ENCODE measurements at places on chromosomes 1 and 21.

DNA sequence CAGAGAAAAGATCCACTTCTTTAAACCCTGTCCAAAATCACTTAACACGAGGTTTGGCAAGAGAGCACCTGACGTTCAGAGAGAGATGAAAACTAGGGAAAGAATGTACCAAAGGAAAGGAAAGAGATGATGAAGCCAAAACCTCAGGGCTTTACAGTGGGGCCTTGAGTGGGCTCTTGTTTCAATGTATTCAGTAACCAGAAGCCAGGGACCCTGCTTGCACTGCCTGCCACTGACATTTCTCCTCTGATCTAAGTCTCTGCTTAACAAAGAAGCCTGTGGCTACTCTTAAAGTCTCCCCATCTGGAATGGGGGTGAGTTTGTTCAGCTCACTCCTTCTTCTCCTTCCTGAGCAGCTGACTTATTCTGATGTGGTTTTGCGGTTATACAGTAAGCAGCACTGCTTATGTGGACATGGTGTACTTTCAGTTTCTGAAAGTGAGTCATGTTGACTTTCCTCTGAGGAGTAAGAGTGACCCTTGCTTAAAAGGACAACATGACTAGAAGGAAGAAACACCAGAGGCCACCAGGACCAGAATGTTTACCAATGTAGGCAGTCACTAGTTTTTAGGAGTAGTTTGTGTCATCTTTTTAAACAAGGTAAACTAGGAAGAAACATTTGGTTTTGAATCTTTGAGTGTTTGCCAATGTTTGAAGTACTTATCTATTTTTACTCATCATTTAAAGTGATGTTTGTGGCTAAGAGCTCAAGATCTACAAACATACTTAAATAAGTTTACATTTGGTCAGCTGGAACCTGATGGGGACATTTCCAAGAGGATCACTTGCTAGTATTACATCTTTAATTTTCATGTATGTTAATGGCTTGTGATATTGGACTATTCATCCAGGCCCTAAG is 87.4 kb downstream of the FASLG start:
- DNase-seq = peak; percentile 17

GRCh38 chr1:19206947-19207346 is 3.1 kb downstream of the UBR4 start:
- no peak for DNase-seq

DNA sequence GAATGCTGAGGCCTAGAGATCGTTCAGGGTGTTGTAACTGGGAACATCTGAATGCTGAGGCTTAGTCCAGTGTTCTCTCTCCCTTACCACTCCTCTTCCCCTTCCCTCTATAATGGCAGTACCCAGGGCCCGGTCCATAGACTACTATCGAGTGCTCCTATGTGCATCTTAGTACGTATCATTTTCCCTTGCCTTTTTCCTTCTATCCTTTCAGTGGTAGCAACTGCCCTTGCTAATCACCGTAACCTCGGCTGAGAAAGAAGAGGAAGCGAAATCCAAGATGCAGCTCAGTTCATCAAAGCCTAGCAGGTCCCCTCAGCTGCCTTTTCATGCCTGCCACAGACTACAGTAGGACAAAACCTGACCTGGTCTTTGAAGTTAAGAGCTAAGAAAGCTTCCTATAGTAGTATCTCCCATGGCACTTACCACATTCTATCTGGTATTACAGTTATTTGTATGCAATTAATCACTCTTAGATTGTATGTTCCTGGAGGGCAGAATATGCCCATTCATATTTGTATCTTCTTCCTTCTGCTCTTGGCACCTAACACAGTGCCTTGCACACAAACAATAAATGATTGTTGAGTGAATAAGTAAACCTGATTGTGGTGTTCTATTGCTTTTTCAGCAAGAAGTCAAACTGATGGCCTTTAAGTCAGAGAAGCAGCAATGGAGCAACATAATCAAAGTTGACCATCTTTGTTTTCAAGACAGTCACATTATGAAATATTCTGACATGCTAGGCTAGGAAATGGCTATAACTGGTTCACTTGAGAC is 22.4 kb downstream of the CNIH4 start:
- DNase-seq = no peak

DNA sequence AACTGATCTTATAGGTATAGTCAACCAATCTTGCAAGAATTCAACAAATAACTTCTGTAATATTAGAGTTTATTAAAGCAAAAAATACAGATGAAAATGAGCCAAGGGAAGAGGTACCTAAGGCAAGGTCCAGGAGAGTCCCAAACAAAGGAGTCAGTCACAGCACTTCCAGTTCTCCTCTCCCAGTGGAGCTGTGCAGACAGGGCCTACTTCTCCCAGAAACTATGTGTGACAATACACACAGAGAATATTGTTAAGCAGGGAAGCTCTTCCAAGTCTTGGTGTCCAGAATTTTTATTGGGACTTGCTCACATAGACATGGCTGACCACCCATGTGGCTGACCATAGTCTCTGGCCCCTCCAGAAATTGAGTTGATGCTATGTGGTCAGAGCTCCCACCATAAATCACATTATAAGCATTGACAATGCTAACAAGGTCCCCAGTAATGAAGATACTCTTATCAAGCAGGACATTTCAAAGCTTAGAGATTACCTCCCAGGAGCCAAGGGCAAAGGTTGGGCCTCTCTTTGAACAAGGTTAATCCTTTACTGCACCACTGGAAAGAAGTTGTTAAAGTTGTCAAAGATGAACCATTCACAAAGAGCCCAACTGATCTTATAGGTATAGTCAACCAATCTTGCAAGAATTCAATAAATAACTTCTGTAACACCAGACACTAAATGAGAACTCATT is 3.5 kb upstream of the CD244 start:
- DNase-seq = no peak

DNA sequence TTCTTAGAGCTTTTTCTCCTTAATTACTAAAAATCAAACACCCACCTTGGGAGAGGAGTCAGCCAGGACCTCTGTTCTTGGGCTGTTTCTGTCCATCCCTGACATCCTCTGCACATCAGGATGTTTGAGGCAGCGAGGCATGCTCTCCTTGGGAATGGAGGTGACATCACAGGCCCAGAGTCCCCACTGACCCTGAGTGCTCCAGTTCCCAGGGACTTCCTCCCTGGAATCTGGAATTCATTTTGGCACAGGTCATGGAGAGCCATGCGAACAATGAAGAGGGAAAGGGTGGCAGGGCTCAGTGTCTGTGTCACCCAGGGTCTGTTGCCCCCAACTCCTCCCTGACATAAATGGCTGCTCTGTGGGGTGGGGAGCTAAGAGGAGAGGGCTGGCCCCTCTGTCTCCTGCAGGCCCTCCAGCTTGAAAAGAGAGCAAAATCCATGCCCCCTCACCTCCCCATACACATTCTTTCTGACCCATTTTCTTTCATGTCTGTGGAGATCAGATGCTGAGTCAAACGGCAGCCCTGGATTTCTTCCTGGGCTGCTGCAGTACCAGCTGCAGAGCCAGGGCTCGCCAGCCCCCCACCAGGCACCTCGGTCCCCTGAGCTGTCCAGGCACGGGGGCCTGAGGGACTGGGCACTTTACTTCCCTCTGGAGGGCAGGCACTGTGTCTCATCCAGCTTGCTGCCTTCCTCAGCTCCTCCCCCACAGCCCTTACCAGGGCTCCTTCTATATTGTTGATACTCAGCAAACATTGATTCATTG is 102.0 kb downstream of the NMNAT2 start:
- DNase-seq = no peak

DNA sequence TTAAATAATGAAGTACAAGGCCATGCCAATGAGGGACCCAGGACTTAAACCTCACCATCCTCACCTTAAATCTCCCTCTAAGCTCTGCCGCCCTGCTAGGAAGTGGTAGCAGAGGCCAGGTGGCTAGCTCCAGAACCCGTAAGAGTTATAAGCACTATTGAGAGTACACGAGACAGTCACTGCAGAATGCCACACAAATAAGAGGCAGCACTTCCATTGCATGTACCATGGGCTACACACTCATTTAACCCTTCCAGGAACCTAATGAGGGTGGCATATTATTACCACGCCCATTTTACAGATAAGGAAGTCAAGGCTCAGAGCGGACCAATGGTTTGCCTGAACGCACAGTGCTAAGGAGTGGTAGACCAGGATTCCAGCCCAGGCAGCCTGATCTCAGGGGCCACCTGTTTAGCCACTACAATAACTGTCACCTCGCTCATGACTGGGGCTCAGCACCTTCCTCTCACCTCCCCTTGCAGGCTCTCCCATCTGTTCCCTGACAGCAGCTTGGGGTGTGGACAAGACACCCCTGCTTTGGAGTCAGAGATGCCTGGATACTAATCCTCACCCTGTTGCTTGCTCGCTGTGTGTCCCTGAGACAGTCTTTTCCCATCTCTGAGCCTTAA is 54.8 kb upstream of the ID3 start:
- no peak for DNase-seq

DNA sequence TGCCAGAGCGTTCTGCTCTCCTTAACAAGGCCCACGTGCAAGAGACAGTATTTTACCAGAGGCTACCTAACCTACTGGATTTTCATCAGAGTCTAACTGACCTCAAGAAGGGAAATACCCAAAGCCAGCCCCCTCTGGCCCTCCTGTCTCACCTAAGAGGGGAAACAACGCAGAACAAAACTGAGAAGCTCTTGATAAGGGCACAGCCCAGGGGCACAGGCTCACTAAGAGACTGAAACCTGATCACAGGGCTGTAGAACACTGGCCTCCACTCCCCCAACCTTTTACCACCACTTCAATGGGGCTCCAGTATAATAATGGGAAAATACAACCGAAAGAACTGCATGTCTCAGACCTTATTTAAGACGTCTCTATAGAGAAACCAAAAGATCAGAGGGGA is 449.5 kb upstream of the CAMK1G start:
- no peak for DNase-seq

DNA sequence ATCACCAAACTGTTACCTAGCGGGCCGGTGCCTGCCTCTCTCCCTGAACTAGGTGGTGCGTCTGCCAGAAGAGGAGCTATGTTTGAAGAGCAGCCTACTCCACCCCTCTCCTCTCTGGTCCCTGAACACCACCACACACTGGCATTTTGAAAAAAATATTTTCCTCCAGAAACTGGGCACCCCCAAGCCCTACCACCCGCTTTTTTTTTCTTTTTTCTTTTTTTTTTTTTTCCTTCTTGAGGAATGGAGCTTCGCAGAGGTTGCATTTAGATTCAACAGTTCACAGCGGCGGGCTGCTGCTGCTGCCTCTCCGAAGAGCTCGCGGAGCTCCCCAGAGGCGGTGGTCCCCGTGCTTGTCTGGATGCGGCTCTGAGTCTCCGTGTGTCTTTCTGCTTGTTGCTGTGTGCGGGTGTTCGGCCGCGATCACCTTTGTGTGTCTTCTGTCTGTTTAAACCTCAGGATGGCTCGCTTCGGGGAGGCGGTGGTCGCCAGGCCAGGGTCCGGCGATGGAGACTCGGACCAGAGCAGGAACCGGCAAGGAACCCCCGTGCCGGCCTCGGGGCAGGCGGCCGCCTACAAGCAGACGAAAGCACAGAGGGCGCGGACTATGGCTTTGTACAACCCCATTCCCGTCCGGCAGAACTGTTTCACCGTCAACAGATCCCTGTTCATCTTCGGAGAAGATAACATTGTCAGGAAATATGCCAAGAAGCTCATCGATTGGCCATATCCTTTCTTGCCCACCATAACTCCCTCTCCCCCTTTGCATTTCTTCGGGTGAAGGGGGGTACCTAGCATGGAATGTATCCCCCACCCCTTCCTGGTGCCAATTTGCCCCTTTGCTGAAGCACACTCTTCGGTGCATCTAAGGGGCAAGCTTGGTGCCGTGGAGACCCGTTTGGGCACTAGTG is at the start of gene CACNA1E:
Gene CACNA1E, plus strand, starts transcription at position 233 of the 911 bp plus-strand sequence. Its CDS starts 228 bp downstream, at position 461.
- no peak for DNase-seq

GRCh38 chr21:34705011-34705410 is 36.2 kb downstream of the CLIC6 start:
- no peak for DNase-seq

- no peak for DNase-seq
Measured at GRCh38 chr1:161834967-161835550, 68.9 kb downstream of the ATF6 start.

- no peak for DNase-seq
Measured at GRCh38 chr1:99681583-99681982, 35.7 kb downstream of the PALMD start.

DNA sequence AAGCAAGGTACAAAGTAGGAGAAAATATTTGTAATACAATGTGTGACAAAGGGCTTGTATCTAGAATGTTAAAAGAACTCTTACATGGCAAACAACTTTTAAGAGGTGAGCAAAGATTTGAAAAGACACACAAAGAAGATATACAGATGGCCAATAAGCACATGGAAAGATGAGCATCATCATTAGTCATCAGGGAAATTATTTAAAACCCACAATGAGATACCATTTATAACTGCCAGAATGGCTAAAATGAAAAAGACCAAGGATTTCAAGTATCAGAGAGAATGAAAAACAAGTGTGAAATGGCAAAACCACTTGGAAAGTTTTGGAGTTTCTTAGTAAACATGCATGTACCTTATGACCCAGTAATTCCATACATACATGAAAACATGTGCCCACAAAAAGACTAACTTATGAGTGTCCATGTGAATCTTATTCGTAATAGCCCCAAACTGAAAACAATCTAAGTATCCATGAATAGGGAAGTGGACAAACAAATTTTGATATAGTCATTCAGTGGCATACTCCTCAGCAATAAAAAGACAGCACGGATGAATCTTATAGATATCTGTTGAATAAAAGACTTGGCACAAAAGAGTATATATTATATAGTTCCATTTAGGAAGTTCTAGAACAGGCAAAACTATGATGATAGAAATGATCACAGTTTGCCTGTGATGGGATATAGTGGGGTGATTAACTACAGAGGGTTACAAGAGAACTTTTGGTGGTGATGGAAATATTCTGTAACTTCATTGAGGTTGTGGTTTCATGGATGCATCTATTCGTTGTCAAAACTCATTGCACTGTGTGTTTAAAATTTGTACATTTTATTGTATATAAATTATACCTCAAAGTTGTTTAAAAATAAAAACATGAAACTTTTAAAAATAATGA is 82.0 kb downstream of the DISP1 start:
- DNase-seq = no peak

DNA sequence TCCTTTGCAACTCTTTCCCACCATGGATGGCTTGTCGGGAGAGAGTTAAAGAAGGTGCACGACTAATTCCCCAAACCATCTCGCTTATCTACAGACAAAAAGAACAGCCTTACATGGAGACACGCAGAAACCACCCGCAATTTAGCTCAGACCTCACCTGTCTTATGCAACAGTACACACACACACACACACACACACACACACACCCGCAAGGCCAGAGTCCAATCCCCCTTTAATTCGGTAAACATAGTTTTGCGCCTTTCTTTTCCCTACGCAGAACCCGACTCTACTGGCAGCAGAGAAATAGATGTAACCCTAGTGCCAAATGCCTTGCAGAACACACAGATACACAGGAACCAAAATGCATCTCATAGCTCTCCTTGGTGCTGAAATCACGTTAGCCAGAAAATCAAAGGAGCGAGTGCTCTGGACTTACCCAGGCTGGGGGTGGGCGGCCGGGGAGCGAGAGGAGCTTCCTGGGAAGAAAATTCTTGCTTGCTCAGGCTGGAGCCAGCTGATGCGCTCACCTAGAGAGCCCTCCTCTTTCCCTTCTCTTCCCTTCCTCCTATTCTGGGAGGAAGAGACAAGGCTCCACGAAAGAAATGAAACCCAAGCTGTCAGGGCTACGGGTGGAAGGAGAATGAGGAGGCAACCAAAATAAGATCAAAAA is 470 bp downstream of the TNR start:
- DNase-seq = no peak

Data from activated CD4-positive, alpha-beta T cell treated with anti-CD3 and anti-CD28 coated beads for 4 hours (primary cell).